ENCODE measurements at places on chromosomes 16 and 17. TPM values are rescaled to one million over a fixed set of nuclear protein-coding genes. Genes with fewer than 3 reads are reported as not detected.

DNA sequence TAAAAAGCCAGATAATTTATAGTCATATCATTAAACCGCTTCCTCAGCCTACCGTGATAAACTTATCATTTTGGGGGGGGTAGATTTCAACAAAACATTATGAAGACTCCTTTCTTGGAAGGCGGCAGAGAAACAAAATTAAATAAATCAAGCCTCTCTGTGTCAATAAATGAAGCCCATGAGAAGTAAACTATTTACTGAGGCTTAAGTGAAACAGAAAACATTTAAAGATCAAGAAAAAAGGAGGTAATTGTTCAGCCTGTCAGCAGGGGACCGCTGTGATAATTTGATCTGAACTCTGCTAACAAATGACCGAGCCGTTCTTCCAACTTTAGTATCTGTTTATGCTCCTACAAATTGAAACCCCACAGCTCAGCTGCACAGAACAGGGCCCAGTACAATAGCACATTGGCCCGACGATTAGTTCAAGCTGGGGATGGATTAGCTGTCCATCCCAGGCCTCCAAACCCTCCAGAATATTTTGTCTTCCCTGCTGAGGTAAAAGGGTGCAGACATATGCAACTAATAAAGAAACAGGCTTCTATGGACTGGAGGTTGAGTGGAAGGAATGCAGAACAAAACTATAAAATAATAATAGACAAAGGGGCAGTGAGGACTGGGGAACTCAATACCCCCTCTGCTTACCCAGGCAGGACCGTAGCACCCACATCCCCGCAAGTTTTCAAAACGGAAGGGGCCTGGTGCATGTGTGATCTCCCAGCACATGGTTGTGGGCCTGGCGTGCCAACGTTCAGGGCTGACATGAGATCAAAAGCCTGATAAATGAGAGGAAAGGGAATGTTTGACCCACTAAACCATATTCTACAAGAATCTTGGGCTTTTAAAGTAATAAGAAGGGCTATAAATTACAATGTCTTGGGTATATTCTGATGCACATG, 298.1 kb upstream of the IRX5 start:
- DNase-seq = no peak

Gene NTN3
- total RNA-seq = not detected

GRCh38 chr17:12918142-12918541, 99.7 kb downstream of the ELAC2 start:
- no peak for DNase-seq

Gene SDR42E2
- total RNA-seq = not detected

GRCh38 chr16:4892361-4893102, 44.4 kb downstream of the PPL start:
- DNase-seq = peak; percentile 43
